ENCODE measurements at places on chromosomes 13 and 19.
A peak's percentile ranks its signal among the peaks of the same experiment; 100 is the strongest.

DNA sequence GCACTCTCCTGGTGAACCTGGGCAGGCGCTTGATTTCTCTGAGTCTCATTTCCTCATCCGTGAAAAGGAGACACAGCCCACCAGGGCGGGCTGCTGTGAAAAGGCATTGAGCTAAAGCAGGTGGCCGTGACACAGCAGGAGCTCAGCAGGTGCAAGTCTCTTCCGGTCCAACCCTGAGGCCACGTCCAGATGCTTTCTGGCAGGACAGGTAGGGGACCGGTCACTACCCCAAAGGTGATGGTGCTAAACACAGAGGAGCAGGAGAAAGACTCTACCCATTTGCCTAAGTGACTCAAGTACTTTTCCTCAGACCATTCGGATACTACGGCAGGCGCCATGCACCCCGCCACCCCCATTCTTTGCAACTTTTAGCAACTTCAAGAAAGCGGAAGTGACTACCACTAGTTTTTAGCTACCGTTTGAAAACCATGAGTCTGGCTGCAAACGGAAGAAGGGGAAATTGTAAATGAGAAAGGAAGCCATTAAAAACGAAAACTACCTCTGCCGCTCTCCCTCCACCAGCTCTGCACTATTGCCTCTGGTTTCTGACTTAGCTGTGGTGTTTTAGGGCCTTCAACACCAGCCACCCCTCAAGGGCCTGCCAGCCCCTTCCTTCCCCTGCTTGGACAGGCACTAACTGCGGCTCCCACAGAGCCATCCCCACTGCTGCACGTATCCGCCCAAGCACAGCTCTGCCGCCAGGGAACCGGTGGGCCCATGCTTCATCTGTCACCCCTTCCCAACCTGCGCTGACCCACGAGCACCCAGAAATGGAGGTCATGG, 4.8 kb downstream of the PPP6R1 start:
- no peak for DNase-seq

DNA sequence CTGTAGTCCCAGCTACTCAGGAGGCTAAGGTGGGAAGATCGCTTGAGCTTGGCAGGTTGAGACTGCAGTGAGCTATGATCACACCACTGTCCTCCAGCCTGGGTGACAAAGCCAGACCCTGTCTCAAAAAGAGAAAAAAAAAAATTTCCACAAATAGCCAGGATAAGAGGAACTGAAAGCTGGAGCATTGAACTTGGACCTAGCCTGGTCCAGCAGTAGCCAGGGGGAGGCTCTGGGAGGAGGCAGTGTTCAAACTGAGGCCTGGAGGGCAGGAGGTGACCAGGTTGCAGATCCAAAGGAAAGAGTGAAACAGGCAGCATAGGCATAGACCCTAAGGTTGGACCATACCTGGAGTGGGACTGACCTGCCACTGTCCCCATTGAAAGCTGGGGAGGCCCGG, 26.9 kb upstream of the PIK3R2 start:
- no peak for DNase-seq

- DNase-seq = no peak
These were observed 378.5 kb downstream of the LMO7 start for GRCh38 chr13:76014406-76015318.

- no peak for DNase-seq
These were observed 3.3 kb upstream of the PHLDB3 start for GRCh38 chr19:43507880-43508279.

DNA sequence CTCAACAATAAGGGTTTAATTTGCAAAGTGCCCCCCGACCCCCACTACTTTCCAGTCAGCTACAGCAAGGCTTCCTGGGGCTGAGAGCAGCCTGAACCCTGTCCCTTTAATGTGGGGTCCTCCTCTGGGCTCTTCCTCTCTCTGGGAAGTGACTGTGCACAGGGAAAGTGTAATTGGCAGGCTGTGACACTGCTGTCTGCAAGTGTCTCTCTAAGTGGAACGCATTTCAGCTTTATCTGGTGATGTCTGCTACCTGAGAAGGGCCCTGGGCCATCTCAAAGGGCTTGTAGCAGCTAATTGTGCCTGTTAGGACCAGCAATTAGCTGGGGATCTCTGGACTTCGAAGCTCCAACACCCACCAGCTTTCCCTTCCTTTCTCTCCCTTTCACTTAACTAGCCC, 406.6 kb downstream of the TSHZ3 start:
- no peak for DNase-seq

GRCh38 chr19:58296104-58296503, 9.1 kb upstream of the ERVK3-1 start:
- no peak for DNase-seq

GRCh38 chr19:19460761-19461265, 54.5 kb downstream of the TSSK6 start:
- DNase-seq = no peak

GRCh38 chr13:30105381-30105780, 202.0 kb downstream of the KATNAL1 start:
- DNase-seq = no peak

DNA sequence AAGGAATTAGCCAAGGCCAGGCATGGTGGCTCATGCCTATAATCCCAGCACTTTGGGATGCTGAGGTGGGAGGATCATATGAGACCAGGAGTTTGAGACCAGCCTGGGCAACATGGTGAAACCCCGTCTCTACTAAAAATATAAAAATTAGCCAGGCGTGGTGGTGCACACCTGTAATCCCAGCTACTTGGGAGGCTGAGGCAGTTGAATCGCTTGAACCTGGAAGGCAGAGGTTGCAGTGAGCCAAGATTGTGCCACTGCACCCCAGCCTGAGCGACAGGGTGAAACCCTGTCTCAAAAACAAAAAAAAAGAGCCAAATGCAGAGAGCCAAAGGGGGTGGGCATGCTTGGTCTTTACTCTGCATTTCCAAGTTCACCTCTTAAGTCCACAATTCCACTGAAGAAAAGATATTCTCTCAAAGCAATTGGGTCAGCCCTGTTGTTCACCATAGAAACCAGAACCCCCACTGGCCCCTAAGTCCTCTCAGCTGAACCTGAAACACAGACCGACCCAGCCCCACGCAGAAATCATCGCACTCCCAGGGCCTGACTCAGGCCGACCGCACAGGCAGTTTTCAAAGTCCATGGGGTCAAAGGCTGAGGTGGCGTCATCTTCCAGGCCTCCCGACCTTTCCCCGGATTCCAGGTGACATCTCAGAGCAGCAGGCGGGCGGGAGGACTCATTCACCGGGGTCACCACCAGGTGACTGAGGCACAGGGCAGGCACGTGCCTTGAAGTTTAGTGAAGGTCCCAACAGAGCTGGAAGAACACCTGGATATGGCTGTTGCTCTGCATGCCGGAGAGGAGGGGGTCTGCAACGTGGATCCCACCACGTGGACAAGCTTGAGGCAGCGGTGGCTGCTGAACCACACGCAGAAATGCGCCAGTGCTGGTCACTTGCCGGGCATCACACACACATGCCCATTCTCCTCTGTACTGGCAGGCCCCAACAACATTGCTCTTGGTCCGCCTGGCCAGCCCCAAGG, 33.1 kb downstream of the SLC25A42 start:
- DNase-seq = no peak

DNA sequence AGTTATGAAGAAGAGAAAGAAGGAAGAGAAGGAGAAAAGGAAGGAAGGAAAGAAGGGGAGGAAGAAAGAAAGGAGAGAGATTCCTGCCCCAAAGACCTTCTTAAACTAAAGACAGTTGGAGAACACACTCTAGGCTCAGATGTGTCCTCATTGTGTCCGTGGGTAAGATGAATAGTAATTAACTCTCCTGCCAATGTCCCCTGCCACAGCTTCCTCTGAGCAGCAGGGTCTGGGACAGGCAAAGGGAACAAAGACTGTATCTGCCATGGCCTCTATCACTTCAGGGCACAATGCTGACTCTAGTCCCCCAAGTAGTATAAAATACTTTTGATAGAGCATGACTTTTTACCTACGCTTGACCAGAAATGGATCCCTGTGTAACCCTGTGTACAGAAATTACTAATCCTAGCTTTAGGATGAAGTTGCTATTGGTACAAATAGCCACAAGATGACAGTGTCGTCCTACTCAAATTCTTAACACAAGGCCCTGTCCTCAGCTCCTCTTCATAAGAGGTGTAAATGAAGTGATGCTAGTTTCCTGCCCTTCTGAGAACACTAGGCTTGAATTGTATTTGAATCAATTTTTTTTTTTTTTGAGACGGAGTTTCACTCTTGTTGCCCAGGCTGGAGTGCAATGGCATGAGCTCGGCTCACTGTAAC, 186.2 kb upstream of the GPR12 start:
- peak; percentile 18 for DNase-seq

GRCh38 chr13:110230661-110231347, 76.2 kb downstream of the COL4A1 start:
- DNase-seq = no peak
